AG09309 (cell line): ENCODE measurements at places on chromosomes 7 and 10.

DNA sequence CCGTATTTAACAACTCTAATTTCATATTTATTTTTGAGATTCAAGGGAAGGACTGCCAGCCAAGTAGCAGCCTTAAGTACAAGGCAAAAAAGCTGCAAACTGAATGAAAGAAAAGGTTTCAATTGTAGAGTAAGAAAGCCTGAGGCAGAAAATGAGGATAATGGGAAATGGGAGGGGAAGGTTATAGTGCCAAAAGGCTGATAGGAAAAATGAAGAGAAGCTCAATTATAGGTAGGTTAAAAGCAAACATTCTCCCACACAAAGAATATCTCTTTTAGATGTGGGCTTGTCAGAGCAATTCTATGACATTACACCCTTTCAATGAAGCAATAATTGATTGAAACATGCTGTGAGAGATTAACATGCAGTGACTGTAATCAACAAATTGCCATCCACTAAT, 175.3 kb downstream of the RAPGEF5 start:
- DNase-seq: no peak

- no peak for DNase-seq
These were observed 25.8 kb upstream of the SH2B2 start for GRCh38 chr7:102260856-102261255.

GRCh38 chr10:110408203-110408871, 89.4 kb upstream of the DUSP5 start:
- no peak for DNase-seq

- no peak for DNase-seq
These were observed 52.9 kb downstream of the PFKFB3 start for GRCh38 chr10:6255548-6256061.

GRCh38 chr7:156609010-156609877, 31.3 kb upstream of the RNF32 start:
- DNase-seq: no peak
